Brain microvascular endothelial cell (primary cell): ENCODE measurements at places on chromosomes 7 and 10.

- DNase-seq = no peak
These were observed 274.5 kb downstream of the INHBA start for GRCh38 chr7:41428381-41428780.

DNA sequence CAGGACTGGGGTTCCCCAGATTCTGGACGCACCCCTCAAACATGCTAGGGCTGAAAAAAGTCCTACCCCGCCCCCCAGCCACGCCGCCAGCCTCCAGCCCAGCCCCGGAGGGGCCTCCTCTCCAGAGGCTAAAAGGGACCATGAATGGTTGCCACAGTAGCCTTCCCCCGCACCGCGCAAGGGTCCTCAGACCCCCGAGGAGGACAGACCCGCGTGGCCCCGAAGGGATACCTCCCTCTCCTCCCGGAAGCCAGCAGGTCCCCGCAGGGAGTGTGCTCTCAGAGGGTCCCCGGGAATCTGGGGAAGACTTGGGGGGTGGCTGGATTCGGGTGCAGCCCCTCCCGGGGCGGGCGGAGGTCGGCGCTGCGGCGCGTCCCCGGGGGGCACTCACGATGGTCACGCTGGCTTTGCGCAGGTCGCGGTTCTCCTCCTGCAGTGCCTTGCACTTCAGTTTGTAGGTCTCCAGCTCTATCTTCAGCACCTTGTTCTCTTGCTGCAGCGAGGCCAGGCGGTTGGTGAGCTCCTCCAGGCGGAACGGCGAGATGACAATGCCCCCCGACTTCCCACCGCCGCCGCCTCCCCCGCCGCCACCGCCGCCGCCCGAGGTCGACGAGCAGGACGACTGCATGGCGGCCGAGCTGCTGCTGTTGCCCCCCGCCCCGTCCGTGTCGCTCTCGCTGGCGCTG lies 482 bp downstream of the CCDC6 start:
- no peak for DNase-seq

DNA sequence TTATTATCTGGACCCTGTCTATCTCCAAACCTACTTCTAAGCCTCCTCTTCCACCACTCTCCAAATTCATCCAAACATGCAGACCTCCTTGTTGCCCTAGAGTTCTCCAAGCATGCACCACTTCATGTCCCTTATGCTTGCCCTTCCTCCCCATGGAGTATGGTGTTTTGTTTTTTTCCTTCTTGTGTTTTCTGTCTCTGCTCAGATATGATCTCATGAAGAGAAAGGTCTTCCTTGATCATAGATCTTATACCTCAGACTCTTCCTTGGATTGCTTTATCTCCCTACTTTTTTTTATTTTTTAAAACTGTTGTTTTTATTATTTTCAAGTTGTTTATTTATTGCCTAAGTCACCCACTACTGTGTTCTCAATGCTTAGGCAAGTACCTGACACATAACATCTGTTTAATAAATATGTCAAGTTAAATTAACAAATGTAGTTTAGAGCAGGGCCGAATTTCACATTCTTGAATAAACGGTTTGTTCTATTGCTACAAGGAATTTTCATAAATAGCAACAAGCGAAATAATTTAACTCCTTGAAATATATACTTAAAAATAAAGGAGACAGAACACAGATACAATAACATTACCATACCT lies 84.5 kb downstream of the HGF start:
- no peak for DNase-seq

- DNase-seq = no peak
These were observed 11.4 kb downstream of the CLDN3 start for GRCh38 chr7:73758581-73759138.

DNA sequence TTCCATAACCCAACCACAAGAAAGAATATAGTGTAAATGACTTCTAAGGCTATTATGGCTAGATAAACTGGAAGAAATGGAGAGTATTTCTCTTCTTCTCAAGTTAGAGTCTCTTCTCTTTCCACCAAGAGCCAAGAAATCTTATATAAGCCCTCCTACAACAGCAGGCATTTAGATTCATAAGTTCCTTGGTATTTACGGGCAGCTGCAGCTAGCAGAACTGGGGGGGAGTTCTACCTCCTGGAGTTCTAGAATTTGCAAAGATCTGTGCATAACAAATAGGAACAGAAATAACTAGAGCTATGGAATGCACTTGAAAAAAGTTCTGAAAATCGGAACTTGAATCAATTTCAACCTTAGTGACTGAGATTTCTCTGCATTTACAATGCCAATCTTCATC lies 715.2 kb upstream of the GRM3 start:
- DNase-seq = no peak

GRCh38 chr10:14416308-14416700 lies 85.6 kb upstream of the FRMD4A start:
- peak; percentile 56 for DNase-seq

GRCh38 chr7:155252892-155253501 lies 44.7 kb upstream of the INSIG1 start:
- DNase-seq = no peak

GRCh38 chr10:63628526-63629362 lies 107.5 kb downstream of the REEP3 start:
- DNase-seq = peak; percentile 28
